Panc1 (cell line): ENCODE measurements at places on chromosomes 12 and 14. TPM values are rescaled to one million over a fixed set of nuclear protein-coding genes. Genes with fewer than 3 reads are reported as not detected.

- DNase-seq: no peak
These were observed 446.7 kb upstream of the GARIN6 start for GRCh38 chr12:99200711-99201384.

DNA sequence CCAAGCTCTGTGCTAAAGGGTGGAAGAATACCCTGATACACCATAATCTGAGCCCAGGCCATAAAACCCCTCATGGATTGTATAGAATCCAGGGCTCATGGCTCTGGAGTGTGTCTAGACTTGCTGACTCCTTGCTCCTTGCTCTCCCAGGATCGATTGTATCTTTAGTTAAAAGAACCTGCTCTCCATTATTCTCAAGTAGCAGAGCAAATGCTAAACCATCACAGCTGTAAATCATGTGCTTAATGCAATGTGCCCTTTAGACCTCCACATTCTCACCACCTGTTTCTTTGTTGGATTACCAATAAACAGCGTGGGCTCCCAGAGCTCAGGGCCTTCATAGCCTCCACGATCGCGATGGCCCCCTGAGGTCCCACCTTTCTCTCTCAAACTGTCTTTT lies 411.6 kb upstream of the FBXO33 start:
- no peak for DNase-seq

GRCh38 chr14:104591031-104591430 lies 11.5 kb downstream of the C14orf180 start:
- DNase-seq: no peak

DNA sequence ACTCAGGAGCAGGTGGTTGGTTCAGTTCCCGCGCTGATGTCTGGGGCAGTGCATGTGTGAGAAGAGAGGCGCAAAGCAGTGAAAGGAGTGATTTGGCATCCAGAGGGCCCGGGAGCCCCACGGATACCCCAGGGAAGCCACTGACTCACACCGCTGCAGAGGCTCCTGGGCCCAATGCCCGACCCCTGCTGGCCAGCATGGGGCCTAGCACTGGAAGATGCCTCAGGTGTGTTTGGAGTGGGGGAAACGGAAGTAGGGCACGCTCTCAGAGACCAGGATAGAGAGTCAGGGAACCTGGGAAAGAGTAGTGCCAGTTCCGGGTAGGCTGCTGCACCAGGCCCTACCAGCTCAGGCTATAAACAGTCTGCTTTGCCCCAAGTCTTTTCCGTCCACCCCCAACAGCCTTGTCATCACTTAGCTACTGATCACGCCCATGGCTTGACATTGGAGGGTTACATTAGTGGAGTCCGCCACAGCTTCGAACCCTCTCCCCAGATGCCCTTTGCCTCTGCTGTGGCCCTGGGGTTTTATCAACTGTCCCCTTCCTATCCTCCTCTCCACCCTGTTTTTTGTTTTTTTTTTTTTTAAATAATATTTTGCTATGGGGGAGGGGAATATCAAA lies 9.5 kb upstream of the CSAD start:
- DNase-seq: no peak

- DNase-seq: no peak
These were observed 48.8 kb upstream of the GPR68 start for GRCh38 chr14:91293281-91293680.

DNA sequence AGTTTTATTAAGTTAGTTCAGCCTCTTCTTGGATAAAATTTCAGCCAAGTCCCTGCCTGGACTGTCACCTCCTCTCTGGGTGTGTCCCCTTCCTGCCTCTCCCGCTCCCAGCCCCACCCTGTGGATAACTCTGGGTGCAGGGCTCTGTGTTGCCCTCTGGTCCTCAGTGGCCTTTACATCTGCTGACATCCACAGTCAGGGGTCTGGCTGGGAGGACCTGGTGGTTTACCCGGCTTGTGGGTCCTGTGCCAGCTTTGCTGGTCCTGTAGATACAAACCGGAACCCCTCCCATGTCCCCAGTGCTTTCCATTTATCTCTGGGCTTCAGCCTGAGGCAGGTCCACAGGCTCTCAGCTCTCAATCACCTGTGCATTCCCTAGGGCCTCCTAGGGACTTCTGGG lies 28.9 kb upstream of the PLEKHG3 start:
- DNase-seq: no peak

DNA sequence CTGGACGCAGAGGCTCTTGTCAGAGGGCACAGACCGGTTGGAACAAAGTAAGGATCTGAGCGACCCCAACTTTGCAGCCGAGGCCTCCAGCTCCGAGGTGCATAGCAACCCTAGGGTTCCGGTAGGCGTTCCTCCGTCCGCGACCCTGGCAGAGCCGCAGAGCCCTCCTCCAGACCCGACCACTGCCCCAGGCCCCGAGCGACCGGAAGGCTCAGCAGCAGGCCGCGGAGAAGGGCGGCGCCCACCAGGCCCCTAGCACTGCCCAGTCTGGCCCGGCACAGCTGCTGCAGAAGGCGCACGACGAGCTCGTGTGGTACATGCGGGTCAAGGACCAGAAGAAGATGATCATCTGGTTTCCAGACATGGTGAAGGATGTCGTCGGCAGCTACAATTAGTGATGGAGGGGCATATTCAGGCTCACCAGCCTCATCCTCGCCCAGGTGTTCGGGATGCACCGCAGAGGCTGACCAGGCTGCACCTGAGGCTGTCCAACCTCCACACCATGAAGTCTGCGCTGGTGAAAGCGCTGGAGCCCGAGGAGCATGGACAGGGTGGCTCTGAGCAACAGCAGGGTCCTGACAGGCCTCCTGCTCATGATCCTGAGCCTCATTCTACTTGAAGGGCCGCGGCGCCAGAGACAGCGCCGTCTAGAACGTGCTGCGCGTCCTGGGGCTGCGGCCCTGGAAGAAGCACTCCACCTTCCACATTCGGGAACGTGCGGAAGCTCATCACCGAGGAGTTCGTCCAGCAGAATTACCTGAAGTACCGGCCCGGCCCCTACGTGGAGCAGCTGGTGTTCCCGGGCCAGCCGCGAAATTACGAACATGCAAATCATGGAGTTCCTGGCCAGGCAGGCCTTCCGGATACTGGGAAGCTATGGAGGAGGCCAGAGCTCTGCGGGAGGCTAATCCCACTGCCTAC lies 24.5 kb downstream of the CAPS2 start:
- no peak for DNase-seq

- no peak for DNase-seq
These were observed 235.2 kb downstream of the CHST11 start for GRCh38 chr12:104691721-104692556.

DNA sequence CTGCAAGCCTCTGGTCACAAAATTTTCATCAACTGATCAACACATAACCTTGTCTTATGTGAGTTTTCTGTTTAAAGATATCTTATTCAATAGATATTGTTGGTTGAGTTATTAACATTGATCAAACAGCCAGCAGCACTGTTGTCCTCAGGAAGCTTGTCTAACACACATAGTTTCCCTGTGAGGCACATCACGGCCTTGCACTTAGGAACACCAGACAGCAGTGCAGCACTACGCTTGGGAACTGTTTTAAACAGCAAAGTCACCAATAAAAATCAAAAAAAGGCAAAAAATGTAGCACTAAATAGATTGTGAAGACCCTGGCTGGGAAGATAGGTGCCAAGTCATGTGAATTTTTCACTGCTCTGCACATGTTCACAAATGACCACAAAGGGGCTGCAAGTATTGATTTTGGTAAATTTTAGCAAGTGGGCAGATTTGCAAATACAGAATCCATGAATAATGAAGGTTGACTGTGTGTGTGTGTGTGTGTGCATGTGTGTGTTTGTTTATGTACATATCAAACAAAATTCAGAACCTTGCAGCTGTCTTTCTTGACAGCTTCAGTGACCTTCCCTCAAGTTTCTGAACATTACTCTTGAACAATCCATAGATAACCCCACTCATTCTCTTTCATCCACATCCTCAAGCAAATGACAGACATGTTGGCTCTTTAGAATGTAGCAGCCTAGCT lies 28.9 kb downstream of the VDR start:
- no peak for DNase-seq

DNA sequence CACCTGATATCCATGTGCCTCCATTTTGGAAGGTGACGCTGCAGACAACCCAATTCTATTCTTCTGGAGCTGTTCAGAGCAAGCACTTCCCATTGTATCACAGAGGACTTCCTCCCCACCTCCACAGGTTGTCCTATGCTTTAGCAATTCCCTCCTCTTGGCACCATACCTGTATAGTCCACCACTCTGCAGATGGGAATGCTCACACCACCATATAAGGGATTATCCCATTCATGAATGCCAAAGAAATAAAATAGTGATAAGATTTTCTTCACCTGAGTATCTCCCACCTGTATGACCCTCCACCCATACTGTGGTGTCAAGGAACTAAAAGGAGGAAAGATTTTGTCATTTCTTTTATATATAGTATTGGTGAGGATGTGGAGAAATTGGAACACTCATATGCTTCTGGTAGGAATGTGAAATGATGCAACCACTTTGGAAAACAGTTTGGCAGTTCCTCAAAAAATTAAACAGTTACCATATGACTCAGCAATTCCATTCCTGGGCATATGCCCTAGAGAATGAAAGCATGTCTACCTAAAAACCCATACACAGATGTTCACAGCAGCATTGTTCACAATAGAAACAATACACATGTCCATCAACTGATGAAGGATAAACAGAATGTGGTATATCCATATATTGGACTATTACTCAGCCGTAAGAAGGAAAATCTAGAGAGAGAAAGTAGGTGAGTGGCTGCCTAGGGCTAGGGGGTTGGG lies 75.2 kb downstream of the FIGNL2 start:
- DNase-seq: no peak

- DNase-seq: no peak
These were observed 42.9 kb downstream of the FLRT2 start for GRCh38 chr14:85572845-85573244.

GRCh38 chr14:64501411-64502171 lies 2.0 kb downstream of the ZBTB25 start:
- DNase-seq: no peak

DNA sequence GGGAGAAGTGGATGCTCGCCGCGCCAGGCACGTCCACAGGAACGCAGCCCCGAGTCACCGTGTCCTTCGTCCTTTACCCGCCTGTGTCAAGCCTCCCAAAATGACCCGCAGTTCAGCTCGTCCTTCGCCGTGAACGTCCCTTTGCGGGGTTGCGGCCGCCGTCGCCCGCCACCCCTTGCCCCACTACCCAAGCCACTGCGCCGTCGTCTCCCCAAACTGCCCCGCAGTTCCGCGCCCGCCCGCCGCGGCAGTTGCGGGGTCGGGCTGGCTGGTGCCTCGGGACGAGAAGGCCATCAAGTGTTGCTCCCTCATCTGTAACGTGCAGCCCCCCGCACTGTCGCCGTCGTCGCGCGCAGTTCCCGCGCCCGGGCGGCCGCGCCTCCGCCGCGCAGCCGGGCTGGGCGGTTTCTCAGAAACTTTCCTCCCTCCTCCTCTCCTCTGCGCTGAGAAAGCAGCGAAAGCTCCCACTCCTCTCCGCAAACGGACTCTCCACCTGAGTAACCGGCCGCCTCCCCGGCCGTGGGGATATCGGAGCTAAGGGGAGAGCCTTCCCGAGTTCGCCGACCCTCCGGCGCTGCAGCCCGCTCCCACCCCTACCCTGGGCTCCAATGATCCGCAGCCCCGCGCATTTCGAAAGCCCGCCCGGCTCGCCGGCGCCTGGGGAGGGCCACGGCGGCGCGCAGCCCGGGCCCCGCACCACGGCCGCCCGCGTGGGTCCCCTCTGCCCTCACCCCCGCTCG lies 6.7 kb downstream of the CDKN1B start:
- no peak for DNase-seq

- DNase-seq: no peak
These were observed 2.1 kb downstream of the MLH3 start for GRCh38 chr14:75049136-75049535.

DNA sequence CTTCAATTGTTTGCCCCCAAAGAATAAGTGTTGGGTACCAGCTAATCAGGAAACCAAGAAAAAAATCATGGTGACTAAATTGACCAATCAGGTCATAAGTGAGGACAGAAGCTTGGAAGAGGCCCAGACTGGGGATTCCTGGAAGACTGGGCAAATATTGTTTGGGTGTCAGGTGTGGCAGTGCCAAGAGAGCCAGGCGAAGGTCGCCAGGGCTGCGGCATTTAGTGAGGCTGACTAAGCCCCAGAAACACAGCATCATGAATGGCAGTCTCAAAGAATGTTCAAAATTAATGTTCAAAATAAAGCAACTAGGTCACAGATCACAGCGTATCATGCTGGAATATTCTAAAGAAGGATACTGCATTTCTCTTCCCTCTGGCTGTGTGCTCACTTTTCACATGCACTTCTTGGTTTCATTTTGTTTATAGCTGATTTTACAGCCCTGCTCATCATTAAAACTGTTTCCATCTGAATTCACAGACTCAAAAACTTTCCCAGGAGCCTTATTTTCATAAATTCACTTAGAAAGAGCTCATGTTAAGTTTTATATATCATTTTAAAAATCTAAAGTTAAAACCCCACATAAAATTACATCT lies 85.3 kb upstream of the OVCH1 start:
- DNase-seq: no peak

DNA sequence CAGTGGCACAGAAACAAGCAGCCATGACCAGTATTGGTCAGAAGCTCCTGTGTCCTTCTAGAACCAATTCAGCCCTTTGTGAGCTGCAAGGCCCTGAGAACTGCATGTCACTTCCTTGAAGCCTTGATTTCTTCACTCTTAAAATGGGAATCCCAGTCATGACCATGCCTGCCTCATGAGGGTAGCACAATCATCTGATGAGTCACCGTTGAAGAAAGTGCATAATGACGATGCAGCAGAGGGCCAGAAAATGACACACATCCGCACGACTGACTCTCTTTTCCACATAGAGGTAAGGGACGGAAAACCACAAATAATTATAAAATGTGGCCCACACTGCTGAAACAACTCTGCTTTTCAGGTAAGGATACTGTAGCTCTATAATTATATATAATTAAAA lies 777.4 kb downstream of the BCL11B start:
- DNase-seq: no peak

- no peak for DNase-seq
These were observed 2.4 kb downstream of the TMEM121 start for GRCh38 chr14:105528586-105529318.

DNA sequence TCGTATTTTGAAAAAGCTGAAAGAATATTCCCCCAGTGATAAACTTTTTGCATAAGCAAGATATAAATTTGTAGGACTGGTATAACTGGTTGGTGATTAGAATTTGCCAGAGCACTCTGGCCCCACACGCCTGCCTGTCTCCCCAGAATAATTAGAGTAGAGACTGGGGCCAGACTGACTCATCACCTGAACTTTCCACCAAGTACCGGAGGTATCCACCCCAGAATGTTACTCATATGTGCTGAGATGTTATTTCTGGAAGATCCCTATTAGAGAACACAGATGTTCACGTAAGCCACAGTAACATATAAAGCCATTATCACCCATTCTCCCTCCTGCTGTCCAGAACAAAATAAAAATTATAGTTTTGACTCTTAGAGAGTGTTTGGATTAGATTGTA lies 49.5 kb upstream of the PIWIL1 start:
- no peak for DNase-seq

RBM25 gene
- 59.7 TPM for total RNA-seq

MYF5 gene
- total RNA-seq: not detected

GDF3 gene
- not detected for total RNA-seq

BATF gene
- not detected for total RNA-seq

CPNE6 gene
- not detected for total RNA-seq

PROX2 gene
- not detected for total RNA-seq

PLEKHD1 gene
- total RNA-seq: 0.08 TPM

CD4 gene
- total RNA-seq: 0.23 TPM

ASCL1 gene
- total RNA-seq: not detected

JKAMP gene
- total RNA-seq: 36.0 TPM
